GM04503 (cell line): ENCODE measurements at places on chromosomes 6 and 20.

DNA sequence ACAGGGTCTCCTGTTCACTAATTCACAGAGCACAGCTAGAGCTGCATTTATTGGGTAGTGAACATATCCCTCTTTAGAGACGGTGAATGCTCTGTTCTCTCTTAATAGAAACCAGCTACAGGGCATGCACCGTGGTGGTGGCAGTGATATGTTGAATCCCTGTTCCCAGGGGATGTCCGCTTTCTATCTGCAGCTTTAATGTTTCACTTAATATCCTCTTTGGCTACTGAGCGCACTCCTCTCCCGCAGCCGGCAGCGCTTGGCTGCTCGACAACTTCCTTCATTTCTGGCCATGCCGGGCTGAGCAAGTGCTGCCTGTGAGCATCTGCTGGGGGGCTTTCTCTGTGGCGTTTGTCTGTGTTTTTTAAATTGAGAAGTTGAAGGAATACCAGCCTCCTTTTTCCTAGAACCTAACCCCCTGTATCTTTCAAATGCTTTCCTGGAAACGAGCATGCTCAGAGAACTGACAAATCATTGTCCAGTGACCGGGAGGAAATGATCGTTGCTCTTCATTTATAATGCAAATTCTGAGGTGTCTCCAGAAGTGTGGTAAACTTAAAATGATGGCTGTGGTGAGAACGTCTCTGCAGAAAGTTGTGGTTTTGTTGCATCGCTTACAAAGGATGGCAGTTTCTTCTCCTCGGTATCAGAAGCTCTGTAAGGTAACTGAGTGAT is 297.9 kb downstream of the UTRN start:
- no peak for DNase-seq

DNA sequence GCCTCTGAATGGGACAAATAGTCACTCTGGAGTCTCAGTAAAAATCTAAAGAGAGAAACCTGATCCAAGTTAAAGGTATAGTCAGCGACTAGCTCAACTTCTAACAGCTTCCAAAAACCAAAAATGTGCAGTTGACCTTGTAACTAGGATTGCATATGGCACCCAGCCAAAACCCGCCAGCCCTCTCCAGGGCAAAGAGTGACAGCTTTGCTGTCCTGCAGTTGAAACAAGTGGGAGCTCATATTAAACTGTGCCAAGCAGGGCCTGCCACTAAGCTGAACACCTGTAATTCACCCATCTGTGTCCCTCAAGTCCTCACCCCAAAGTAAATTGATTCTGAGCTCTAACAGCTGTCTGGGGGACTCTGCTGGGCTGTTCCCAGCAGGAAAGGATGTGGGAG is 695.3 kb downstream of the MAFB start:
- DNase-seq: no peak

DNA sequence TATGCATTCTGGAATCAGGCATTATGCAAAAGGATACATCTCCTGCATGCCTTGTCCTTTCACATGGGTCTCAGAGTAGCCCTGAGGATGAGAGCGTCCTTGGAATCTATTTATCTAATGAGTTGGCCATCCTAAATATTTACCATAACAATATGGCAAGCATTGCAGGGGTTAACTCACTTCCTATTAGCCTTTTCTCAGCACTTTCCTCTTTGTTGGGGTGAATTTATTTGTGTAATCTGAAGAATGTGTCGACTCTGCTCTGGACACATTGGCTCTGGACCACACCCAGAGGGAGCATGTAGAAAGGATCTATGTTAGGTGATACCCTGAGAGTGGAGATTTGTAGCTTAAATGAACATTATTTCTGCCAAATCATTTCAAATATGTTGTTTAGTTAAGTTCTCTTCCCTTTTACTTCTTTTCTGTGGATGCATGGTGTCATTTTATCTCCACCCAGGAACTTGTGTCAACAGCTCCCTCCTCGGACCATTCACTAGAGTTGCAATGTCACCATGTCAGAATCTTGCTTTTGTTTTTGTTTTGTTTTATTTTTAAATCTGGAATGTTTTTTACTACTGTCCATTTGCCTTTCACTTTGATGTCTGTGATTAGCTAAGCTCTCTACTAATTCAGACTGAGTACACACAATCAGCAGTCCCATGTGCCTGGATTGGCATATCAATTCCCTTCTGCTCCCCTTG is 757.0 kb upstream of the MMS22L start:
- DNase-seq: peak; percentile 3

- no peak for DNase-seq
Measured at GRCh38 chr20:15297059-15297875, 959.9 kb upstream of the FLRT3 start.

GRCh38 chr6:166933396-166933795 is 23.0 kb downstream of the RNASET2 start:
- no peak for DNase-seq

- DNase-seq: no peak
Measured at GRCh38 chr6:151089978-151090377, 149.8 kb upstream of the AKAP12 start.

DNA sequence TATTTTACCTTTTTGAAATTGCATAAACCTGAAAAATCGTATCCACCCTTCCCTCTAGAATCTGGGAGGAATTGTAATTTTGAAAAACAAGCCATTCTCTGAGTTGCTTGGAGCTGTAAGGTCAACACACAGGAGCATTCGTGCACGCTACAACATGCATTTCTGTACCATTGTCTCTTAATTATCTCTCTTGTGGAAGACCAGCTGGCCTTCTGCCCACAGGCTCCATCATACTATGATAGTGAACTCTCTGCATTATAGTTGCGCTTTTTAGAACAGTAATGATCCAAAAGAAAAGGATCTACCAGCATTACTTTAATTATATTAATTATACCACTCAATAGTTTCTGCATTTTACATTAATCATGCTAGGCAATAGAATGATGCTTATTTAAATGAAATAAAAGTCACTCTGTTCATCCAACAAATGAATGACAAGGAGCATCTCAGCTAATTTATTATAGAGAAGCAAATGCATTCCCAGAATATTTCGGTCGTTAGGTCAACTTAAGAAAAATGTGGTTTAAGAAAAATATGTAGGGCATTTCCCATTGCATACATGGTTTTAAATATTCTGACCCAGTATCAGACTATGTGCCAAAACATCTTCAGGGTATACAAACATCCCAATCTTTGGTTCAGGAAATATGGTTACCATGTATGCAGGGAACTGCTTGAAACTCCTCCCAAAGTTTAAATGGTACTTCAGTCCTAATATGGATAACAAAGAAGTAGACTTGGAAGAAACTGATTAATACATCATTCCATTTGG is 263.5 kb downstream of the TFAP2A start:
- DNase-seq: peak; percentile 3

GRCh38 chr6:158409451-158409850 is 97.2 kb downstream of the TULP4 start:
- DNase-seq: no peak

DNA sequence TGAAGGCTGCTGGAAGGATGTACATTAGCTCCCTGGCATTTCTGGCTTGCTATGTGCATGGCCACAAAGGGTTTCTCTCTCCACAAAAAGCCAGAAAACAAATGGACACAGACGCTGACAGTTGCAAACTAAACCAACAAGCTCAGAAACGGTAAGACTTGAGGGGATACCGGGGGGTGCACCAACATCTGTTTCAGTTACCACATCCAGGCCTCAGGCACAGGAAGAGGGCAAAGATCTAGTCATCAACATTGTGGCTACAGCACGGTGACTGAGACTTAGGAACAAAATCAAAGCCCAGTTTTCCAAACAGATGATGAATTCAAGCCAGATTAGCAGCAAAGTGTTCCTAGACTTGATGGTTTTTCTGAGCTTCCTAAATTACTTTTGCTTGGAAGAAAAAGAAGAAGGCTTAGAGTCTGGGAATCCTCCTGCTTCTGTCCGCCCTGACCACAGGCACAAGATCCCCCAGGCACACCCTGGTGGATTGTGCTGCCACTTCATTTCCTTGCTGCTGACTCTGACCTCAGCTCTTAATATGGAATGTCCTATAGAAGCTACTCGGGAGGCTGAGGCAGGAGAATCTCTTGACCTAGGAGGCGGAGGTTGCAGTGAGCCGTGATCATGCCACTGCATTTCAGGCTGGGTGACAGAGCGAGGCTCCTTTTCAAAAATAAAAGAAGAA is 54.2 kb upstream of the ADGRF1 start:
- no peak for DNase-seq

GRCh38 chr6:129432738-129433137 is 277.2 kb downstream of the ARHGAP18 start:
- DNase-seq: no peak

GRCh38 chr20:41169162-41169690 is 31.9 kb downstream of the PLCG1 start:
- no peak for DNase-seq

DNA sequence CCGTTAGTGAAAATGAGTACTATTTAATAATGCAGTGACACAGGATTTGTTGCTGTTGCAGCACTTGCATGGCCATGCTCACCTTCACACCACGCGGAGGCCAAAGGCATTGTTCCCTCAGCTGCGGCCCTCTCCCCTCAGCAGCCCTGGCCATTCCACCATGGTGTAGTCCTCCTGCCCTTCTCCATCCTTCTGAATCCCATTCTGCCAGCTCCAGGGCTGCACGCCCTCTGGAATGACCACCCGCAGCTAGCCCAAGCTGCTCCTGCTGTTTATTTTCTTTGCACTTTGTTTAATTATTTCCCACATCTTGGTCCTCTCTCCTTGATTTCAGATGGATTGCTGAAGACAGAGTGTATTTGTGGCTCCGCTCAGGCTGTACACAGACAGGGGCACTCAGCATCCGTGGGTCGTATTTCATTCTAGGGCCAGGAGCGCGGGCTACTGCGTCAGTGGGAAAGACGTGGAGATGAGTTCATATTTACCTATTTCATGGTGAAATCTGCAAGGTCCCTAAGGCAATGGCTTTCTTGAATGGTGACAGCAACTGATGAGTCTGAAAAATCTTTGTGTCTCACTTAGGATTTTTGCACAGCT is 81.4 kb upstream of the DUSP22 start:
- DNase-seq: no peak

GRCh38 chr6:3616565-3617176 is 134.8 kb downstream of the PXDC1 start:
- no peak for DNase-seq

DNA sequence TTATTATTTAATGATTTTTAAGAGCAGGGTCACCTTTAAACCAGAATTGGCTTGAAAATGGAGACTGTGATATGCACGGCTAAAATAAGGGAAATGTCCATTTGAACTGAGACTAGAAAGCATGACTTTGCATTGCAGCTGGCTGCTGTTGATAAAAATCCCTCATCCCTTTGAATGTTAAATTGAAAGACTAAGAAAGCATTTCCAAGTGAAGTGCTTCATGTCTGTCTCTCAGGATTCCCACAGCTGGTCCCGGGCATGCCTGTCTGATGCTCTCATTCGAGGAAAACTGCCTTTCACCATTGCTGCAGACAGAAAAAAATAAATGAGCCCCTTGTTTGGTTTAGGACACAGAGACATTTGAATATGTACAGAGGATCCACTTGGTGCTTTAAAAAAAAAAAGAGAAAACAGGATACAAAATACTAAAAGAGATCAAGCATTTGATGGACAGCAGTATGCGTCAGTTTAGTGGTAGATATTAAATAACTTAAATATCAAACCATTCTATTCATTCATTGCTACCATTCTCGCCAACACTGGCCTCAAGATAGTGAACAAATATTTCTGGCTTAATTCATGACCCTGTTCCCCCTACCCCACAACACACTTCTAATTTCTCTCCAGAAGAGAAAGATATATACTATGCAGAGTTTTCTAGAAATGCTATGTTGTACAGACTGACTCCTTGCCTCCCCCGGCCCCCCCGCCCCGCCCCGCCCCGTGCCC is 55.0 kb downstream of the TBC1D7 start:
- no peak for DNase-seq

- DNase-seq: no peak
Measured at GRCh38 chr6:138882369-138883017, 86.6 kb downstream of the ECT2L start.

DNA sequence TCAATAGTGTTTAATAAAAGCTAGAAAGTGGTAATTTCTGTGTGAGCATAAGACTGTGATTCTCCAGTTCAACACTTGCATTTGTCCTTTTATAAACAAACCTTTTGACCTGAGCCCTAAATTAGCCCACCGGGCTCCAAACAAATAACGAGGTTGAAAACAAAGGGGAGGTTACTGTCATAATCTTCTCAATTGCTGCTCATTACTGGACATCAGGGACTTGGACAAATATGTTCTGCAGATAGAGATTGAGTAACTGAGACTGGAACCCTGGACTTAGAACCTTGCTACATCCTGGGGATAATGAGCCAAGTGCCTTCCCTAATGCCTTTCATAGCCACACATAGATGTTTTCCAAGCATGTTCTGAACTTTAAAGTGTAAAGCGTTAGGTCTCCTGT is 84.2 kb upstream of the PCSK2 start:
- no peak for DNase-seq

- no peak for DNase-seq
Measured at GRCh38 chr6:29941916-29942274, 437 bp upstream of the HLA-A start.

DNA sequence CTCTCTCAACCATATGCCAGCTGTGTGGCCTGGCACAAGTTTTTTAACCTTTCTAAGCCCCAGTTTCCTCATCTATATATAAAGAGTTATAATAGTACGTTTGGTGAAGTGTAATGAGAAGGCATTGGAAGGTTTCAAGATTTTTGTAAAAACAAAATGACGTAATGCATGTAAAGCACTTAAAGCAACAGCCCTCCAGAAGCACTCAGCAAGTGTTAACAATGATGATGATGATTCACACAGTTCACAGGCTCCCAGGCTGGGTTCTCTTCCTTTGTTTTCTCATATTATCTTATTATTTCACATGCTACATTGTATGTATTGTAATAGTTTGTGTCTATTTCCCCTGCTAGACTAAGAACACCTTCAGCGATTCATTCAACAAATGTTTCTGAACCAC is 6.2 kb downstream of the CEP250 start:
- no peak for DNase-seq

GRCh38 chr20:8043687-8044282 is 24.2 kb upstream of the TMX4 start:
- DNase-seq: no peak

- no peak for DNase-seq
Measured at GRCh38 chr6:3194535-3195419, 32.7 kb downstream of the TUBB2B start.

GRCh38 chr6:43871933-43872332 is 101.9 kb downstream of the VEGFA start:
- DNase-seq: no peak

DNA sequence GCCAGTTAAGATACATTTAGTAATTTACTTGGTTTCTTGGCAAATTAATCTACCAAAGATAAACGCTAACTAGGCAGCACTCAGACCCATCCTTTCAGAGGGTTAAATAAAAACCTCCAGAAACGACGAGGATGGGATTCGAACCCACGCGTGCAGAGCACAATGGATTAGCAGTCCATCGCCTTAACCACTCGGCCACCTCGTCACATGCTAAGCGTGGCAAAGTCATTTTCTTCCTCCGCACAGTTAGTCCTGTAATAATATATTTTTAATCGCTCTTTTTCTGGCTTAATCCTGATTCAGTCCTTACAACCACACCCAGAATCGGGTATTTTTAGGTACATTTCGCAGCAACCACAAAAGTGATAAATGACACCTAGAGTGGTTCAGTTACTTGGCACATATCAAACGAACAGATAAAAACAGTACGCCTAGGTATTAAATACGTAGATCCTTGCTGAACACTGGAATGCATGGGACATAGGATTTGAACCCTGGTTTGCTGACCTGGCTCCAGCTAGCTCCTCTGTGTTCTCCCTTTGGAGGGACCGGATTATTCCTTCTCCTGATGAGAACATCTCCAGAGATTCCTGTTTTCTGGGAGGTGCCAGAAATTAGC is 71.6 kb downstream of the GPX5 start:
- no peak for DNase-seq
